ENCODE measurements at places on chromosomes 1 and 21.

DNA sequence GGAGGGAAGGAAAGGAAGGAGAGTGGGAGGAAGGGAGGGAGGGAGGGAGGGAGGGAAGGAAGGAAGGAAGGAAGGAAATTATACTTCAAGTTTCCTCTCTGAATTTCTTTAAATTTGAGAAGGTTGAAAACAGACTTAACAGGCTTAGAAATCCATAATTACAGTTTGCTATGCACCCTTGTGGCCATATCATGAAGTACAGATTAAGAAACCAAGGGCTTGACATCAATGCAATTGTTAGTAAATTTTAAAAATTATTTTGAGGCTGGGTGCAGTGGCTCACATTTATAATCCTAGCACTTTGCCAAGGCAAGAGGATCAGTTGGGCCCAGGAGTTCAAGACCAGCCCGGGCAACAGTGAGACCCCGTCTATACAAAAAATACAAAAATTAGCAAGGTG lies 14.4 kb downstream of the ANP32E start:
- DNase-seq: no peak

- DNase-seq: no peak
Measured at GRCh38 chr1:234768569-234769283, 158.7 kb upstream of the IRF2BP2 start.

DNA sequence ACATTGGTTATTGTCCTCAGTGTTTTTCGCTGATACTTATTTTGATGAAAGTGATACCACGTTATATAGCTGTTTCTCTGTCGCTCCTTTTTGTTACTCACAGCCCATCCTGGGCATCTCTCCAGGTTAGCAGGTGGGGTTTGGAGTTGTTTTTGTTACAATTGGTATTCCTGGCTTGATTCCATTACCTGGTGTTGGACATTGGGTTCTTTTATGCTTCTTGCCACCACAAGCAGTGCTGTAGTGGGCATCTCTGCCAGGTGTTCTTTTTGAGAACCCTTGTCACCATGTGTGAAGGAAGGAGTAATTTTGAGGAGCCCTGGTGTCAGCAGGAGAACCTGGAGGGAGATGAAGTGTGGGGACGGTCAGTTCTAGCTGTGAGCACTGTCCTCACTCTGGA lies 47.5 kb upstream of the PWP2 start:
- no peak for DNase-seq

- DNase-seq: no peak
Measured at GRCh38 chr1:235473806-235474205, 30.4 kb downstream of the B3GALNT2 start.

DNA sequence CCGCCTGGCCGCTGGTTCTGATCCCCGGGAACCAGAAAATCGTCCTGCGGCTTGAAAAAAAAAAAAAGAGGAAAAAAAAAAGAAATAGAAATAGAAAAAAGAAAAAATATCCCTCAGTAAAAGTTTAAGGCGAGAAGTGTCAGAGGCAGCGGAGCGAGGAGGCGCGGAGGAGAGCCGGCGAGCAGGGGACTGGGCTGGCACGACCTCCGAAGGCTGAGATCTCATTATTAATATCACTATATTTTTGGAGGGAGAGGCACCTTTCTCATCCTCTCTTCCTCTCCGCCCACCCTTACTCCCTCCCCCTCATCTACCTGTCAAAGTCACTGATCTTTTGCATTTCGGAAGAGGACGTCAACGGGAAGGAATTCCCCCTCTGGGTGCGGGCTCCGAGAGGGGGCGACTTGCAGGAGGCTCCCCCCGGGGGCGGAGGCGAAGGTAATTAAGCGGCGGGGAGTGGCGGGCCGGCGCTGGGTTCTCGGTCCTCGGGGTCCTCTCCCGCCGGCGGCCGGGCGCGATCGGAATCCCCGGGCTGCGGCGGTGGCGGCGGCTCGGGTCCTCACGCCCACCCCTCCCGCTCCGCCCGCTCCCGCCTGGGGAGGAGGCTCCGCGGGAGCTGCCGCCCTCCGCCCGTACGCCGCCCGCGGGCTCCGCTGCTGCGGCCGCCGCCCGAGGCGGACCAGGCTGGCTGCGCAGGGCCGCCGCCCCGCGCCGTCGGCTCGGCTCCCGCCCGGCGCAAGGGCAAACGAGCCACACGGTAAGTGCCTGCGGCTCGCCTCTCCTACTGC lies at the start of gene NTNG1:
NTNG1 (plus strand) TSS at position 337 of the 788 bp plus-strand sequence.
- DNase-seq: no peak

DNA sequence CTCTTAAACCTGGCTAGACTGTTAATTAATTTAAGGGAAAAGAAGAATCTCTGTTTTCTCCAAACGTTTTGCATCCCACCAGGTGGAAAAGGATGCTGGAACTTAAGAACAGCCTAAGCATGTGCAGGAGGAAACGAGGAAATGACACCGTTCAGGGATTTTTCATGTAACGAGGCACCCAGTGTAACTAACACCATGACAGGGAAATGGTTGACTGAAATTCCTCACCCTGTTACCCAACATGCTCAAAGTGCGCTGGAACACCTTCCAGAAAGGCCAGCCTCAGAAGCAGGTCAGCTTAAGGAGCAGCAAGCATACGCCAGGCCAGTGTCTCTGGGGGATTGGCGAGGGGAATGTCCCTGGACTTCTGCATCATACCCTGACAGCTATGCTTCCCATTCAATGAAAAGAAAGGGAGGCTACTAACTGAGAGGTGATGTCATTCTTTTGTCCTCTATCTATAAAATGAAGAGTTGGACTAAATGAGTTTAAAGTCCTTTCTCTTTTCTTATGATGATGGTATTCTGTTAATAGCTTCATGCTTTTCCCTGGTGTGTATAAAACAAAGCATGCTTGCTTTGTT lies 21.6 kb downstream of the TNN start:
- DNase-seq: no peak

- no peak for DNase-seq
Measured at GRCh38 chr1:218299416-218299815, 14.3 kb downstream of the RRP15 start.

GRCh38 chr1:163056831-163057230 lies 12.3 kb upstream of the RGS4 start:
- no peak for DNase-seq

DNA sequence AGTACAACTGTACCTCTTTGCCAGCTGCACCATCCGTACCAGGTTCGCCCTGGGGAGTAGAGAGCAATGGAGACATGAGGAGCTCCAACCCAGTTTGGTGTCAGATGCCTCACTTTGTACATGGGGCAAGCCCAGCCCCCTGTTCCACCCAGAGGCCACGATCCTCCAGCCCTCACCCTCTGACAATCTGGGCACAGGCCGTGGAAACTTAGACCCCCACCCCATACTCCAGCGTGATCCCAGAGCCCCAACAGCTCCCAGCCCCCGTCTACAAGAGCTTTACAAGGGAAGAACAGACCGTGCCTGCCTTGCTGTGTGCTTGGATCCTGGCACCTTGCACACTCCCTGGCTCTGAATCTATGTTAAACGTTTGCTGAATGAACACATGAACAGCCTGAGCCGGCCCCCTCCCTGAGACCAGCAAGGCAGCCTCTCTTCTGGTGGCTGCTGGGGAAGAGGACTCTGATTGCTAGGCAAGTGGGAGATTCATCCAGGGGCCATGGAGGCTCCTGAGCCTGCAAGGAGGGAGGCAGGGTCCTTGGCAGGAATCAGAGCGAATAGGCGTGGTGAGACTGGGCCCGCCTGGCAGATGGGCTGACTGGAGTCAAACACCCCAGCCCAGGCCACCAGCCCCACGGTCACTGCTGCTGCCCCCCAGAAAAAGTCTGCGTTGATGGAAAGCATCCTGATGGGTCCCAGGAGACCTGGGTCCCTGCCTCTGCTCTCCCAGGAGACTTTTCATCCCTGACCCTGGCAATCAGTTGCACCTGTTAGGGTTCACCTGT lies 12.5 kb upstream of the PEF1 start:
- DNase-seq: no peak

GRCh38 chr1:220420726-220421125 lies 107.2 kb upstream of the MARK1 start:
- DNase-seq: no peak

DNA sequence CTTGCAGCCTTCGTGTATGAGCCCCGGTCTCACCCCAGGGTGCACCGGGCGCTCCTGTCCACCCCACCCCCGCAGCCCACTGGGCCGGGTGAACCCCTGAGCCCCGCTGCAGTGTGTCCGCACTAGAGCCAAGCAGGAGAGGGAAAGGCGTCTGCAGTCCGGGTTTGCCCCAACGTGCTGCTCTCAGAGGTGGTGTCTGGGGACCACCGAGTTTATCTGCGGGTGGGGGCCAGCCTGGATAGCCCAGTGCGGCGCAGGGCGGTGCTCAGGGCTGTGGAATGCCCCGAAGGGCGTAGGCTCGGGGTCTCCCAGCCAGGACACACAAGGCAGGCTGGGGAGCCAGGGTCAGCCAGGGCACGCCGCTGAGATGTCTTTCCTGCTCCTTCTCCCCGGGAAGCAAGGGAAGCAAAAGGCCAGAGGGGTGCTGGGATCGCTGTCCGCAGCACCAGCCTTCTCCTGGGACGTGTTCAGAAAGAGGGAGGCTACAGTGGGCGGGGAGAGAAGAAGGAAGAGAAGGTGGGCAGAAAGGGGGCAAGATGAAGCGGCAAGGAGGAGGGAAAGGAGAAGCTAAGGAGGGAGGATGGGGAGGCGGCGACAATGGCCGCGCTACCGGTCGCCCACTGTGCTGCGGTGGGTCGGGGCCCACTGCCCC lies 56.6 kb downstream of the MAB21L3 start:
- DNase-seq: no peak

DNA sequence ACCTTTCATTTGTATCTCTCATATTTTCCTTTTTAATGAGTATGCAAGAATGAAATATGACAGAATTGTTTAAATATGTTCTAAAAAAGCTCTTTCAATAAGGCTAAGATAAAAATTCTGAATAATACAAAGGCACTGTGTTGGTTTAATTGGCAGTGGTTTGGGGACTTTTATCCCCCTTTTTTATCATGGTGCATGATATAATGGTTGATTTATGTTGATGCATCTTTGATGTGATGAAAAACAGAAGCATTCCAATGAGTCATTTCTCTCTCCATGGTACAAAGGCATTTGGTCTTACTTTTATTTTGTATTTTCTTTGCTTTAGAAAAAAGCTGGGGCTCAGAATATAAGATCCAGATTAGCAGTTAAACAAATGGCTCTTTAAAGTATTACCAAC lies 127.2 kb upstream of the GREM2 start:
- DNase-seq: no peak

DNA sequence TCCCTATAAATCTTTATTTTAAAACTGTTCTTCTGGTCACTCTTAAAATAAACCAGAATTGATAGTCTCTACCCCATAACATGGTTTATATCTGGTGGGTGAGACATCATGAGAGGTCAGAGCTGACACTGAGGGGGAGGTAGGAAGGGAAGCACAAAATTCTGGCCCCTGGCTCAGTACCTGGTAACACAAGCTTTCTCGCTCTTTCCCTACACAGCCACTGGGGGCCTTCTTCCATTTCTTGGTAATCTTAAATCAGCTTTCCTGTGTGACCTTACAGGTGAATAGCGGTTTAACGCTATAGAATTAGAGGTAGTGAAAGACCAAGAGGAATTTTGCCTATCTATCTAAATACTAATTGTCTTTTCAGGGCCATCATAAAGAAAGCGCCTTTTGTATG lies 5.4 kb downstream of the CRNN start:
- DNase-seq: no peak

DNA sequence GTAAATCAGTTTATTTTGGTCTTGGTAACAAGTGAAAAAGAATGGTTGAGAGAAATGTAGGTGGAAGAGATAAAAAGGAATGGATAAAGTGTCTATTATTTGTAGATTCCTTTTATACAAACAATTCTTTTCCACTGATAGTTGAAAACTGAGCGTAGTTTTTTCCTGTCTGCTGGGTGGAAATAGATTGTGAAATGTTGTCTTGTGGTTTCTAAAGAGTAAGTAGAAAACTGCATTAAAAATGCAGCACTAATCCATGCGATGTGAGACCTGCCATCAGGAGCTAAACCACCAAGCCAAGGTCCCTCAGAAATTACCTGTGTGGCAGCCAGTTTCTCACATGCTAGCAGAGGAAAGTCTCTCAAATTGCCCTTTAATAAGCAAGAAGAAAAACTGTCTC lies 103.2 kb upstream of the SLC44A3 start:
- no peak for DNase-seq

GRCh38 chr1:2133879-2134215 lies 60.7 kb downstream of the FAAP20 start:
- DNase-seq: no peak

DNA sequence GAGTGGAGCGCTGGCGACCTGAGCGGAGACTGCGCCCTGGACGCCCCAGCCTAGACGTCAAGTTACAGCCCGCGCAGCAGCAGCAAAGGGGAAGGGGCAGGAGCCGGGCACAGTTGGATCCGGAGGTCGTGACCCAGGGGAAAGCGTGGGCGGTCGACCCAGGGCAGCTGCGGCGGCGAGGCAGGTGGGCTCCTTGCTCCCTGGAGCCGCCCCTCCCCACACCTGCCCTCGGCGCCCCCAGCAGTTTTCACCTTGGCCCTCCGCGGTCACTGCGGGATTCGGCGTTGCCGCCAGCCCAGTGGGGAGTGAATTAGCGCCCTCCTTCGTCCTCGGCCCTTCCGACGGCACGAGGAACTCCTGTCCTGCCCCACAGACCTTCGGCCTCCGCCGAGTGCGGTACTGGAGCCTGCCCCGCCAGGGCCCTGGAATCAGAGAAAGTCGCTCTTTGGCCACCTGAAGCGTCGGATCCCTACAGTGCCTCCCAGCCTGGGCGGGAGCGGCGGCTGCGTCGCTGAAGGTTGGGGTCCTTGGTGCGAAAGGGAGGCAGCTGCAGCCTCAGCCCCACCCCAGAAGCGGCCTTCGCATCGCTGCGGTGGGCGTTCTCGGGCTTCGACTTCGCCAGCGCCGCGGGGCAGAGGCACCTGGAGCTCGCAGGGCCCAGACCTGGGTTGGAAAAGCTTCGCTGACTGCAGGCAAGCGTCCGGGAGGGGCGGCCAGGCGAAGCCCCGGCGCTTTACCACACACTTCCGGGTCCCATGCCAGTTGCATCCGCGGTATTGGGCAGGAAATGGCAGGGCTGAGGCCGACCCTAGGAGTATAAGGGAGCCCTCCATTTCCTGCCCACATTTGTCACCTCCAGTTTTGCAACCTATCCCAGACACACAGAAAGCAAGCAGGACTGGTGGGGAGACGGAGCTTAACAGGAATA lies 4.2 kb downstream of the TFAP2E start:
- DNase-seq: peak; percentile 41

Measured in effector CD4-positive, alpha-beta T cell (primary cell).